ENCODE measurements at places on chromosomes 16 and 17.

DNA sequence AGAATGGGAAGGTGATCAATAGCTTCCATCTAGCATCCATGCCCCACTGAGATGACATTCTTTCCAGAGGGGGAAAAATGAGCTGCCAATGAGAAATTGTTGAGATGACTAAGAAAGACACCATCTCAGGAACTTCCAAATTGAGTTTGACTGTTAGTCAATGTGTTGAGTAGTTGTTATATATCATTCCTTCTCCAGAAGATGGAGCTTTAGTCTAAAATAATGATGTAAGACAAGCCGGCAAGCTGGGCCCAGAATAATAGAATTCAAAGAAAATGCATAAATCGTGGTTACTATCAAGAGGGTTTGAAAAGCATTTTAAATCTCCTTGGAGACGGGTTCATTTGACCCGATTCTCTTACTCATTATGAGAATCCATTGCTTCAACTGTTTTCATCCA is 71.0 kb upstream of the ATF7IP2 start:
- DNase-seq = no peak
- H3K27me3 ChIP-seq = no peaks in the 10 kb centered on the region
- no peaks in the 10 kb centered on the region for H3K36me3 ChIP-seq
- H3K4me1 ChIP-seq = no peaks in the 10 kb centered on the region

- H3K4me1 ChIP-seq = peaks cover under 1% of the 10 kb centered on the region
- H3K4me3 ChIP-seq = no peak overlapping the region
- no peaks in the 10 kb centered on the region for H3K36me3 ChIP-seq
- H3K27ac ChIP-seq = no peak overlapping the region
These were observed 75.9 kb downstream of the HS3ST3A1 start for GRCh38 chr17:13525876-13526275.

- H3K36me3 ChIP-seq = no peaks in the 10 kb centered on the region
- no peaks in the 10 kb centered on the region for H3K27me3 ChIP-seq
- DNase-seq = peak; percentile 93
- no peak overlapping the region for H3K4me3 ChIP-seq
- H3K27ac ChIP-seq = no peak overlapping the region
These were observed 26.8 kb downstream of the MPP2 start for GRCh38 chr17:43880420-43880991.

- H3K27me3 ChIP-seq = no peaks in the 10 kb centered on the region
- H3K27ac ChIP-seq = no peak overlapping the region
- H3K36me3 ChIP-seq = no peaks in the 10 kb centered on the region
- DNase-seq = peak; percentile 4
These were observed 35.0 kb upstream of the ASIC2 start for GRCh38 chr17:33328129-33328528.

DNA sequence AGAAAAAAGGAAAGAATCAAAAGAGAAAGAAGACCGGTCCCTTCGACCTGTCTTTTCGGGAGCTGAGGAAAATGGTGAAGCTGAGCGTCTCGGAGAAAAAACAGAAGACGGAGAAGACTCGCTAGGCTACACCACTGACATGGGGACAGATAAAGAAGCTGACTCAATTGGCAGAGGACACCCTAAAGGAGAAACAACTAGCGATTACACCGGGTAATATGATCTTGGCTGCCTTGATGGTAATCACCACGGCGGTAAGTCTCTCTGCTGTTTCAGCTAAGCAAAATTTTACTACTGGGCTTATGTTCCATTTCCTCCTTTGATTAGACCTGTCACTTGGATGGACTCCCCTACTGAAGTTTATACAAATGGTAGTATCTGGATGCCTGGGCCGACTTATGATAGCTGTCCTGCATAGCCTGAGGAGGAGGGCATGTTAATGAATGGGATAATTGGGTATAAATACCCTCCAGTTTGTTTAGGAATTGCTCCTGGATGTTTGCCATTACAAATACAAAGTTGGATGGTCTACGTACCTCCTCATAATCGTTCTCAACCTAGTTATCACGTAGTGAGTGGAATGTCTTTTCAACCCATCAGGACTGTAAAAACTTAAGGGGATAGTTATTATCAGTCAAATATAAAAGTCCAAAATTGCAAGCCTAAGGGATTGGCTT is 24.1 kb downstream of the ALOX15B start:
- H3K36me3 ChIP-seq = no peaks in the 10 kb centered on the region
- no peak overlapping the region for H3K27ac ChIP-seq
- no peaks in the 10 kb centered on the region for H3K4me1 ChIP-seq
- H3K27me3 ChIP-seq = peaks cover 24% of the 10 kb centered on the region

- no peaks in the 10 kb centered on the region for H3K36me3 ChIP-seq
- no peaks in the 10 kb centered on the region for H3K27me3 ChIP-seq
- H3K27ac ChIP-seq = no peak overlapping the region
- DNase-seq = peak; percentile 9
- H3K4me3 ChIP-seq = no peak overlapping the region
- no peaks in the 10 kb centered on the region for H3K4me1 ChIP-seq
These were observed 32.9 kb downstream of the TRARG1 start for GRCh38 chr17:1312261-1312870.

GRCh38 chr16:69595127-69596036 is 29.6 kb downstream of the NFAT5 start:
- H3K4me3 ChIP-seq = no peak overlapping the region
- H3K27ac ChIP-seq = no peak overlapping the region
- peaks cover 29% of the 10 kb centered on the region for H3K4me1 ChIP-seq
- H3K36me3 ChIP-seq = no peaks in the 10 kb centered on the region

GRCh38 chr17:41439375-41439774 is 1.4 kb downstream of the KRT38 start:
- no peaks in the 10 kb centered on the region for H3K4me1 ChIP-seq
- H3K4me3 ChIP-seq = no peak overlapping the region
- H3K27ac ChIP-seq = no peak overlapping the region

GRCh38 chr17:20920815-20921199 is 122.0 kb downstream of the USP22 start:
- H3K27me3 ChIP-seq = no peaks in the 10 kb centered on the region
- no peaks in the 10 kb centered on the region for H3K4me1 ChIP-seq
- no peaks in the 10 kb centered on the region for H3K36me3 ChIP-seq
- H3K4me3 ChIP-seq = no peak overlapping the region

- no peak overlapping the region for H3K27ac ChIP-seq
- H3K27me3 ChIP-seq = no peaks in the 10 kb centered on the region
- no peak overlapping the region for H3K4me3 ChIP-seq
- no peaks in the 10 kb centered on the region for H3K36me3 ChIP-seq
These were observed 97.8 kb upstream of the MAF start for GRCh38 chr16:79698341-79698753.

DNA sequence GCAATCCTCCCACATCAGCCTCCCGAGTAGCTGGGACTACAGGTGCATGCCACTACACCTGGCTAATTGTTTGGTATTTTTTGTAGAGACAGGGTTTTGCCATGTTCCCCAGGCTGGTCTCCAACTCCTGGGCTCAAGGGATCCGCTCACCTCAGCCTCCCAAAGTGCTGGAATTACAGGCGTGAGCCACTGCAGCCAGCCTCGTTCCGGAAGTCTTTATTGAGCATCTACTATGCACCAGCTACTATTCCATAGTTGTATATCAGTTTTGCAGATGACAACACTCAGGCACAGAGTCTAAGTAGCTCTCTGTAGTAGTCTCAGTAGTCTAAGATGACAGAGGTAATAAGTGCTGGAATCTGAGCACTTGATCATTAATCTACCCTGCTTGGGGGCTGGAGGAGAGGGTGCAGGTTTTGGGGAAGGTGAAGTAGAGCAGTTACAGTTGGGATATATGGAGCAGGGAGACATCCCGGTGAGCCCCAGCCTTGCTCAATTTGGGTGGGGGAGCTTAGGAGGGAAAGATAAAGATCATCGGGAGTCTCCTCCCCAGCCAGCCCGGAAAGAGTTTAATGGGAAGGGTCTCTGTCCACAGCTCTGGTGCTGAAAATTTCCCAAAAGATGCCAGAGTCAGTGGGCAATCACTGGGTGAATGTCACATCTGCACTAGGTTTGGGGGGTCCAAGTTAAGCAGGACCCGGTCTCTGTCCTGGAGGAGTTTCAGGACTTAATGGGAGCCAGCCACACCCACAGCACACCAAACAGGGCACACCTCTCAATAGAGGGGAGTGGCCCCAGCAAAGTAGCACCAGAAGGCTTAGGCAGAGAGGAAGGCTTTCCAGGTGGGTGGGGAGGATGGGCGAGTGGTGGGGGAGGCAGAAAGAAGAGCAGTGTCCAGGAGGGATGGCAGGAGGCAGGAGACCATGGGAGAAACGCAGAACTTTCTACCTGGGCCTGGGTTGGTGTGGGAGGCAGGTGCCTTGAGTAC is 1.7 kb downstream of the OTOP3 start:
- H3K4me3 ChIP-seq = no peak overlapping the region
- no peak for DNase-seq
- H3K36me3 ChIP-seq = no peaks in the 10 kb centered on the region
- no peak overlapping the region for H3K27ac ChIP-seq

DNA sequence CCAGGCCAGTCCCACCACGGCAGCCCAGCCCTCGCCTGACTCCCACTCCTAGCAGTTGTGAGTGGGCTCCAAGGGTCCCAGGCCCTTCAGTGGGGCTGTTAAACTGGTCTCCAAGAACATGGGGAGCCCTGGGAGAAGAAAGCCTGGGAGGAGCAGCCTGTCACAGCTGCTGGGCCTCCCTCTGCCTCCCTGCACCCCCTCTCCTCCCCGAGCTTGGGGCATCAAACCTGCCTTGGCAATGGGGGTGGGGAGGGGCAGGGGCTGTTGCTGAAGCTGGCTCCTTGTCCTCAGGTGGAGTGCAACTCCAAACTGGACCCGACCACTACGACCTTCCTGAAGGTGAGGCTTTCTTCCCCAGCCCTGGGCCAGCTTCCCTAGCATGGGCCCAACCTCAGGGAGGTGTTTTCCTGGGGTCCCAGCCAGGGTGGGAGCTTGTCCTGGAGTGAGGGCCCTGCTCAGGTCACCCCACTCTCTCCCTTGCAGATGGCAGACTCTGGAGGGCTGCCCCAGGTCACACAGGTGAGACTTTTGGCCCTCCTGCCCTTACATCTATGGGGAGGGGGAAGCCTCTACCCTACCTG is 6.6 kb upstream of the SETD6 start:
- H3K4me3 ChIP-seq = no peak overlapping the region
- DNase-seq = no peak
- no peaks in the 10 kb centered on the region for H3K36me3 ChIP-seq

GRCh38 chr16:21197112-21197511 is 14.3 kb downstream of the ZP2 start:
- no peaks in the 10 kb centered on the region for H3K36me3 ChIP-seq
- H3K4me1 ChIP-seq = no peaks in the 10 kb centered on the region
- no peak overlapping the region for H3K4me3 ChIP-seq
- no peak overlapping the region for H3K27ac ChIP-seq
- no peak for DNase-seq

GRCh38 chr17:78174870-78175642 is 6.7 kb downstream of the SYNGR2 start:
- no peak overlapping the region for H3K4me3 ChIP-seq
- peaks cover 39% of the 10 kb centered on the region for H3K4me1 ChIP-seq
- DNase-seq = no peak
- H3K27me3 ChIP-seq = no peaks in the 10 kb centered on the region
- H3K36me3 ChIP-seq = peaks cover 17% of the 10 kb centered on the region

- H3K36me3 ChIP-seq = no peaks in the 10 kb centered on the region
- DNase-seq = peak; percentile 35
- no peaks in the 10 kb centered on the region for H3K27me3 ChIP-seq
- H3K27ac ChIP-seq = peak overlapping the region; percentile 61
These were observed 9.2 kb upstream of the TSPOAP1 start for GRCh38 chr17:58337600-58338453.

GRCh38 chr16:88770461-88771293 is 14.3 kb downstream of the PIEZO1 start:
- H3K27ac ChIP-seq = peak overlapping the region; percentile 75
- H3K27me3 ChIP-seq = no peaks in the 10 kb centered on the region
- DNase-seq = peak; percentile 93
- peaks cover 86% of the 10 kb centered on the region for H3K4me1 ChIP-seq
- H3K36me3 ChIP-seq = no peaks in the 10 kb centered on the region

- H3K4me1 ChIP-seq = no peaks in the 10 kb centered on the region
- no peak overlapping the region for H3K27ac ChIP-seq
- no peaks in the 10 kb centered on the region for H3K27me3 ChIP-seq
- H3K36me3 ChIP-seq = no peaks in the 10 kb centered on the region
- DNase-seq = no peak
- H3K4me3 ChIP-seq = no peak overlapping the region
These were observed 491 bp downstream of the GAS7 start for GRCh38 chr17:10197721-10198508.

- peak; percentile 90 for DNase-seq
- peaks cover 9% of the 10 kb centered on the region for H3K4me1 ChIP-seq
- no peaks in the 10 kb centered on the region for H3K27me3 ChIP-seq
- H3K36me3 ChIP-seq = peaks cover 15% of the 10 kb centered on the region
- peak overlapping the region; percentile 84 for H3K27ac ChIP-seq
These were observed 1.5 kb downstream of the CLDN7 start for GRCh38 chr17:7260651-7261378.

DNA sequence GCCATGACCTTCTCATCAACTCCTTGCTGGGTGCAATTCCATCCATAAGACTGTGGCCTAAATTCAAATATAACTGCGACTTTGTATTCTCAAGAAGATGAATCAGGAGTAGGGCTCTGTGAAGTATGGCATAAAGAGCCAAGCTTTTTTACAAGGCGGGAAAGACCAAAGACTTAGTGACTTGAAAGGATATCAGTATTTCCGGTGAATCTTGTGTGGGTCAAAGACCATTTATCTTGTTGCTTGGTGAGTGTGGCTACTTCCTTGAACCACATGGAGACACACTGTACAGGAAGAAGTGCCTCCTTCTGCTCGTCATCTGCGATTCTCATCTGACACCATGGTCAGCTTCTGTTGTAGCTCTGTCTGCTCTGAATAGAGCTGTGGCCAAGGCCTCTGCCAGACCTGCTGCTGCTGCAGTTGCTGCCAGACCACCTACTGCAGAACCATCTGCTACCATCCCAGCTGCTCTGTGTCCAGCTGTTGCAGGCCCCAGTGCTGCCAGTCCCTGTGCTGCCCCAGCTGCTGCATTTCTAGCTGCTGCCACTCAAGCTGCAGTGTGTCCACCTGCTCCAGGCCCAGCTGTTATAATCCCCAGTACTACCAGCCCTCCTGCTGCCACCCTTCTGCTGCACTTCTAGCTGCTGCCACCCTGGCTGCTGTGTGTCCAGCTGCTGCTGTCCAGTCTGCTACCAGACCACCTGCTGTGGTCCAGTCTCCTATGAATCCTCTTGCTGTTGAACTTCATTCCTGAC is 6.1 kb upstream of the KRTAP2-4 start:
- no peaks in the 10 kb centered on the region for H3K36me3 ChIP-seq
- H3K4me3 ChIP-seq = no peak overlapping the region
- DNase-seq = no peak
- H3K4me1 ChIP-seq = no peaks in the 10 kb centered on the region
- H3K27me3 ChIP-seq = no peaks in the 10 kb centered on the region
- H3K27ac ChIP-seq = no peak overlapping the region

- H3K27me3 ChIP-seq = no peaks in the 10 kb centered on the region
- no peak within 1 kb of the TSS for H3K4me3 ChIP-seq
- H3K36me3 ChIP-seq = no peaks in the 10 kb centered on the region
- H3K27ac ChIP-seq = no peak within 1 kb of the TSS
These were observed at the start of gene PMFBP1 for GRCh38 chr16:72172105-72173034. Gene PMFBP1, minus strand, starts transcription at chr16:72172155. Its CDS starts 947 bp downstream, at chr16:72171208.

All from thyroid gland (tissue), 4 donors.